ENCODE measurements at places on chromosomes 4 and X.

DNA sequence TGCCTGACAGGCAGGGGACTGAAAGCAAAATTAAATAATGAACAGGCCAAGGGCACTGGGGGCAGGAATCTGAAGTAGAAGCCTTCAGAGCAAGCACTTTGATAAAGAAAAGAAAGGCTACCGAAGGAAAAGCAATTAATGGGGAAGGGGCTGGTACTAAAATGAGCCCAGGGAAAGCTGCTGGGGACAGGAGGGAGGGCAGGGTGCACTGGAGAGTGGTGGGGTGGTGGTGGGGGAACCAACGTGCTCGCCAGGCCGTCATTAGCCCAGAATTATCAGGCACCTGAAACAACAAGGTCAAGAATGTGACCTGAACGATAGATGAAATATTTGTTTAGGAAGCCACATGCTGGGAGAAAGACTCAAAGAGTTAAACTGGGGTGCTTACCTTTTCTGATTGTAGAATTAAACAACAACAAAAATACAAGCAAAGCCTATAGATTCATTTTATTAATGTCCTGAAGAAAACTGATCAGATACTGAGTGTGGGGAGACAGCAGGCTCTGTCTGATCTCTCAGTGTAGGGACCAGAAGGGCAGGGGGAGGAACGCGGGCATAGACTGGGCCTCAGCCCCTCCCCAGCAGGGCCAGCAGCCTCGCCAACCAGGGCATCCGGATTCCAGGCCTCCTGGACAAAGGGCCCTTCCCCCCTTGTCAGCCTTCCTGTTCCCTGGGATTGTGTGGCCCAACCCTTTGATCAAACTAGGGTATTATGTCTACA, 239.7 kb upstream of the KLF3 start:
- DNase-seq: no peak

GRCh38 chr4:81921751-81922159, 450.0 kb upstream of the RASGEF1B start:
- DNase-seq: no peak

- DNase-seq: no peak
Observed at GRCh38 chrX:153064061-153064460, 7.8 kb downstream of the PNMA3 start.

DNA sequence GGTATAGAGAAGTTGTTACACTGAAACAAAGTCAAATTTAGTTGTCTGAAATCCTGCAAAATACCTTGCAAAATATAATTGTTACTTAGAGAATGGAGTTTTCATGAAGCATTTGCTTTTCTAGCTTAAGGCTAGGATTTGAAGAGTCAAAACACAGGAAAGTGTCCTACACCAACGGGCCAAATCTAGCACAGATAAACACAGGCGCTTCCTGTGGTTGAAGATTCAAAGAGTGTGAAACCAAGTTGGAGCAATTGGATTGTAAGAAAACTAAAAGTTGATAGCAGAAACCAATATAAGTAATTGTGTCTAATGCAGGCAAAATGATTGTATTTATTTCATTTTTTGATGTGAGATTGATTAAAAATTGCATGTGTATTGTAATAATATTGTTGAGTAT, 2002.5 kb upstream of the TENM3 start:
- DNase-seq: no peak

DNA sequence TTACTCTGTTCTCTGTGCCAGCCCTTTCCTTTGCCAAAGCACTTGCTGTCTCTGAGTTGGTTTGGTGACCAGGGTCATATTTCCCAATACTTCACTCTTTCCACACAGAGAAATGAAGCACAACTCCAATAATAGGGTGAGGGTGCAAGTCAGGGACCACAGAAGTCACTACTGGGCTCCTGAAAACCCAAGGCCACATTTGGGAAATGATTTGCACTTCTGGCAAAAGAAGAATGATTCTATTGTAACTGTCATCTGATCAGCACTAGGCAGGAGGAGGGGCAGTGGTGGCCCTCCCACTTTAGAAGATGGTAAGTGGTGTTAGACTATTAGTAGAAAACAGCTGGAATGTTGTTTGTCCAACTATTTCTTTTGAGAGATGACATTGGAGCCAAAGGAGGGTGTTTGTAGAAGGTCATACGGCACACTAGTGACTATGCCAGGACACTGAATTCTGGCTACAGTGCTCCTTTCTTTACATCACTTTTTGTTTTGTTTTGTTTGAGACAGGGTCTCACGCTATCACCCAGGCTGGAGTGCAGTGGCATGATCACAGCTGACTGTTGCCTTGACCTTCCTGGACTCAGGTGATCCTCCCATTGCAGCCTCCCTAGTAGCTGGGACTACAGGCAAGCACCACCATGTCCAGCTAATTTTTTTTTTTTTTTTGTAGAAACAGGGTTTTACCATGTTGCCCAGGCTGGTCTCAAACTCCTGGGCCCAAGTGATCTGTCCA, 10.8 kb upstream of the HADH start:
- no peak for DNase-seq

GRCh38 chr4:3685081-3685645, 81.0 kb upstream of the ADRA2C start:
- no peak for DNase-seq

GRCh38 chr4:120088507-120088906, 21.9 kb upstream of the MAD2L1 start:
- DNase-seq: no peak

DNA sequence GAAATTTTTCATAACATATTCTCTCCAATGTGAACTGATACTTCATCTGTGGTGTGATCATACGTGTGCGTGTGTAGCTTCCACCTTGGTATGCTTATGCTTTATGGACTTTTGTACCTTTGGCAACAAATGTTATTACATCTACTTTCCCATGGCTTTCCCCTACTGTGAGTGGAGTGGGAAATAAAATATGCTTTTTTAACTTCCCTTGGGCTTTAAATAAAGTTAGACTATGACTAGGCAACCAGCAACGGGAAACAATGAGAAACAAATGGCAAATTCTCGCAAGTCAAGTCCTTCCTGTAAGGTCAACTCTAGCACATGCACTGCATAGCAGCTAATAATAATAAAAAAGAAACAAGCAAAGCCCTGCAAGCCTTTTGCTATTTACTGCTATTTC, 205.0 kb upstream of the PDE5A start:
- DNase-seq: no peak

DNA sequence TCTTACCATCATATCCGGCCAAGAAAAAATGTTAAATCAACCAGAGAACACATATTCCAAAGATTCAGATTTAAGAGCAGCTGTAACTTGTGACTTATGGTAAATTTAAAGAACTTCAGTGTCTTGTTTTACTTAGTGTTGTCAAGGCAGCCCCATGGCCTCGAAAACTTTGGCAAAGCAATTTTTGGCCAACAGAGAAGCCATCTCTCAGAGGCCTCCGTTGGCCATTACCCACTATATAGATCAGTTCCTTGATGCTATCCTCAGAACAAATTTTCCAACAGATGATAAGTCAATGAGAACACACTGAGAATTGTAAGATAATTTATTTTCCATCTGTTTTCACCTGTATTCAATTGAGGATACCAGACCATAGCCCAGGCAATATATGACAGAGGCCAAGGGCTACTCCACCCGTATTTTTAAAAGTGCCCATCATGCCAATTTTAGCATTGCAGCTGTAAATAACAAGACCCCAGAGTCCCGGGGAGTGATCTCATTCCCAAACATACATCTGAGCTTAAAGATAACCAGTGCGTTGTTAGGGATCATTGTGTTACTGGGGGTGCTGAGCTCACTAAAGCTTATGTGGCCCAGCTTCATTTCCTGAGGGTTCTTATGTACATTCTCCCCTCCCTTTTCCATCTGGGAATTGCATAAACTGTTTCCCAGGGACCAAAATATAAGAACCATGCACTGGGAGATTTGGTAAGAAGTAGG, 50.0 kb upstream of the PDHA1 start:
- no peak for DNase-seq

- DNase-seq: no peak
Observed at GRCh38 chr4:31917334-31917733, 1197.2 kb downstream of the PCDH7 start.

DNA sequence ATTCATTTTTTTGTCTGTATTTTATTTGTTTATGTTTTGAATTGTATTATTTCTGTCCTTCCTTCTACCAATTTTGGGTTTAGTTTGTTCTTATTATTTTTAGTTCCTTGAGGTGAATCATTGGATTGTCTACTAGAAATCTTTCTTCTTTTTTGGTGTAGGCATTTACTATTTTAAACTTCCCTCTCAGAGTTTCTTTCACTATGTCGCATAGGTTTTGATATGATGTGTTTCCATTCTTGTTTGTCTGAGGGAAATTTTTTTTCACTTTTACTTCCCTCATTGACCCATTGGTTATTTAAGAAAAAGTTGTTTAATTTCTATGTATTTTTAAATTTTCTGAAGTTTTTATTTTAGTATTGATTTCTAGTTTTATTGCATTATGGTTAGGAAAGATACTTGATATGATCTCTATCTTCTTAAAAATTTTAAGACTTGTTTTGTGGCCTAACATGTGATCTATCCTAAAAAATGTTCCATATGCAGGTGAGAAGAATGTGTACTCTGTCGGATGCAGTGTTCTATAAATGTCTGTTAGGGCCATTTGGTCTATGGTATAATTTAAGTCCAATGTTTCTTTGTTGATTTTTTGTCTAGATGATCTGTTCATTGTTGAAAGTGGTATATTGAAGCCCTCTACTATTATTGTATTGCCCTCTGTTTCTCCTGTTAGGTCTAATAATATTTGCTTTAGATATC, 68.8 kb downstream of the IL15 start:
- no peak for DNase-seq

GRCh38 chr4:114561590-114561989, 37.0 kb upstream of the UGT8 start:
- no peak for DNase-seq

GRCh38 chrX:108307132-108308085, 130.8 kb downstream of the COL4A6 start:
- no peak for DNase-seq

GRCh38 chr4:129231945-129232588, 136.1 kb downstream of the C4orf33 start:
- DNase-seq: no peak

All from ovary (tissue), 10 donors.